ENCODE measurements at places on chromosomes 4 and X.

DNA sequence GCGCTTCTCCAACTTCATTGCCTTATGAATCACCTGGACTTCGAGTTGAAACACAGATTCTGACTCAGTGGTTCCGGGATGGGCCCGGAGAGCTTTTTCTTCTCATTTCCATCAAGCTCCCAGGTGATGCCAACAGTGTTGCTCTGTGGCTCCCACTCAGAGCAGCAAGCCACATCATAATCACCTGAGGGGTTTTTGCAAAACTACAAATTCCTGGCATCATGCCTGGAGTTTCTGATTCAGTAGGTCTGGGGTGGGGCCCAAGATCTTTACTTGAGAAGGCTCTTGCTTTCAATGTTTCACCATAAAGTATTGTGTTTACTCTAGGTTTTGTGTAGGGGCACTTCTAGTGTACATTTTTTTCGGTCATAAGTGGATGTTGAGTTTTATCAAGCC, 7.0 kb downstream of the MTM1 start:
- no peak for DNase-seq

- DNase-seq = no peak
Observed at GRCh38 chr4:187268940-187269339, 545.3 kb upstream of the FAT1 start.

- no peak for DNase-seq
Observed at GRCh38 chr4:13478707-13479106, 5.4 kb downstream of the RAB28 start.

GRCh38 chr4:74473155-74473811, 28.3 kb downstream of the AREG start:
- no peak for DNase-seq

DNA sequence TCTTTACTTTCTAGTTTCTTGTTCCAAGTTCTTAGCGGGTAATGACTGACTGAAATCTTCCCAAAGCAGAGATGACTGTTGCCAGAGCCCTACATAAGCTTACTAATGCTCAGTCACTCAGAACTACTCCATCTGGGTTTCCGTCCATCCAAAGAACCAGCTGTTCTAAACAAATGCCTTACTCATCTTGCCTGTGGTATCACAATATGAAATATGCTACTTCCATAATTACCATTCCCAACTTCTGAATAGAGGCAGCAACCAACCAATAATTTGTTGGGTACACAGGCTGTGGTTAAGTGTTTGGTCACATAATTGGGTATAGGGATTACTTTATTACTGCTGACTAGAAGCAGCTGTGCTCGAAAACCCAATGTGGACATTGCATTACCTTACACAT, 930.2 kb upstream of the DIAPH2 start:
- no peak for DNase-seq

DNA sequence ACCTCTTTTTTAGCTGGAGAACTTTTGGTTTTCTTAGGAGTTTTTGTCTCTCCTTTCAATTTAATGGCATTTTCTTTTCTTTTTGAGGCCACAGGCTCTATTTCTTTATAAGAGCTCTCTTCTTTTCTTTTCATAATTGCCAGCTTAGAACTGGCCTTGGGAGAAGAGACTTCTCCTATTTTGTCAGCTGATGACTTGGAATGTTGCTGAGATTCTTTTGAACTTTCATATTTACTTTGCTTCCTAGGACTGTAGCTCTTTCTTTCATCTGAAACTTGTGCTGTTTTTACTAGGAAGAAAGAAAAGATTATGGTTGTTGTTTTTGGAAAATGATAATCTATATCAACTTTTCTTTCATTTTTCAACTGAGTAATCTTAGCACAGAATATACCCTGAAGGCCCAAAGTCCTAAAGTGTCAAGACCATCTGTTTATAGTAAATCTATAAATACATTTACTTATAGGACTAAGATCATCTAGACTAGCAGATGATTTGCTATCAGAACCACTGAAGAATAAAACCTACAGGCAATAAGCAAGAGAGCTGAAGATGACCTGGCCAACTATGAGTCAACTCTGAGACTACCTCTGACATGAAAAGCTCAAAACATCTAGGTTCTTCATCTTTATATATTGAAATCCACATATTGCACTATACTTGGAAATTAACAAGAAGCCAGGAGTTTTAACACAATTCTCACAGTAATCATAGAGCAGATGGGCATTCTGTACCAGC, 45.6 kb downstream of the RFC1 start:
- DNase-seq = no peak

GRCh38 chrX:34521563-34521962, 135.5 kb downstream of the TMEM47 start:
- no peak for DNase-seq

DNA sequence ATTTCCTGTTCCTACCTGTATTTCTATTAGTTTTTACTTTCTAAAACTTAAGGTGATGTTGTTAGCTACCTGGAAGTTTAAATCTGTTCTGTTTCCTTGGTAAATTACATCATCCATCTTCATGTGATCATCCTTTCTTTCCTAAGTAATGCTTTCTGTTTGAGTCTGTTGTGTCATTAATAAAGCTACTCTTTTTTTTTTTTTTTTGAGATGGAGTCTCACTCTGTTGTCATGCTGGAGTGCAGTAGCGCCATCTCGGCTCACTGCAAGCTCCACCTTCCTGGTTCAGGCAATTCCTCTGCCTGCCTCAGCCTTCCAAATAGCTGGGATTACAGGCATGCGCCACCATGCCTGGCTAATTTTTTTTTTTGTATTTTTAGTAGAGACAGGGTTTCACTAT, 73.3 kb downstream of the FIP1L1 start:
- DNase-seq = no peak

DNA sequence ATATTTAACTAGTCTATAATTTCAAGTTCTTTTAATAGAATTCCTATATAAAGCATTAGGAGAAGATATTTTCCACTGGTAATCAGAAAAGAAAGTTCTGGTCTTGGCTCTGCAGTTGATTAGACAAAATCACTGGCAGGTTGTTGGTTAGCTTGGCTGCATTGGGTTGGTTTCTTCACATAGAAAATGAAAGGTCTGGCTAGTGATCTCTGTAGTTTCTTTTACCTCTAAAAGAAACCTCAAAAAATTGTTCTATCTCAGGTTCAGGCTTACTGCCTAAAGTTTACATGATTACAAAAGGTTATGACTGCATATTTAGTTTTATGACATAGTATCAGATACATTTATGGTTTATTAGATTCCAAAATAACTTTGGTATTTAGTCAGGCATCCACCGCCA, 95.8 kb upstream of the NAP1L5 start:
- no peak for DNase-seq

GRCh38 chr4:1177274-1178141, 5.1 kb upstream of the SPON2 start:
- no peak for DNase-seq

DNA sequence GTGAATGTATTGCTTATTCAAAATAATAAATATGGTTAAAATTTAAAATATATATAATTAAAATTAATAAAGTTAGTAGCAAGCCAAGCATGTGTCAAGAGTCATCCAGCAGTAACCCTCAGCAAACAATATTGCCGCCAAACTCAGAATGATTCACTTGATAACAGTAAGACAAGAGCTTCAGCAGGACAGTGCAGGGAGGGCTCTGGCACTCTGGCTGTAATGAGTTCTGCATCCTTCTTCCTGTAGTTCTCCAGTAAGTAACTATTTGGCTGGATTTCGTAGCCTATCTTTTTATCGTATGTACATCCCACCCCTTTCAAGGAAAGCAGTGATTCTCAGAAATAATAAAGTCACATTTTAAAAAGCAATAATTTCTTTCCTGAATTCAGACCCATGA, 17.6 kb downstream of the OTUD6A start:
- DNase-seq = no peak

- no peak for DNase-seq
Observed at GRCh38 chrX:106862972-106863688, 40.0 kb downstream of the RIPPLY1 start.

GRCh38 chr4:184347251-184348239, 126.8 kb downstream of the IRF2 start:
- DNase-seq = no peak

DNA sequence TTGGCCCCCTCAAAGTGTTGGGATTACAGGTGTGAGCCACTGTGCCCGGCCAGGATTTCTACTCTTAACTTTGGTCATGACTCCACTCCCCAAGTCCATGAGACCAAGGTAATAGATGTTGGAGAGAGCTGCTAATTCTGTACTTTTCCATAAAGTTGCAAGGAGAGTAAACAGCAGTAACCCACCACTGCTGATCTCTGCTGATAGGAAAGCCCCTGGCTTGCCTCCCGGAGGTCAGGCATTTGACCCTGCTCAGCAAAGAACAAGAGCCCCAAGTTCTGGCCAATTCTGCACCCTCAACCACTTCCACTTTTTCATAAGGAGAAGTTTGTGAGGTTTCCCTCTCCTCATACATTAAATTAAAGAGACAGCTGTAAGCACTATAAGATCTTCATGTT, 143.0 kb downstream of the RASL11B start:
- DNase-seq = no peak

GRCh38 chrX:39484159-39485068, 613.3 kb downstream of the BCOR start:
- DNase-seq = no peak

DNA sequence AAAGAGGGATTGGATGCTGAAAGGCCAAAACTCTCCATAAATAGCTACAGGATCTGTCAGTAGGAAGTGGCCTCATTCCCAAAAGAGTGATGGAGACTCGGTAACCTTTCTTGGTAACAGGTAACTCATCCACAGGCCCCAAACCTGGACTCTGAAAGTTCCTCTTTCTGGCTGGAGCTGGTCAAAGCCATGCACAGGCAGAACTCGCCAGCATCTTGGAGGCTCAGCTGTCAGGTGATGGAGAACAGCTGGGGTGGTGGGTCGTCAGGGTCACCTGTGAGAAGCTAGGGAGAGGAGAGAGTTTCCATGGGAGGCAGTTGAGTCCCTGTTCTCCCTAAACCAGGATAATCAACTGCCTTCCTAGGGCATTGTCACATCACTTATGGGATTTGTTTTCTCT, 354.3 kb upstream of the GATB start:
- DNase-seq = no peak

DNA sequence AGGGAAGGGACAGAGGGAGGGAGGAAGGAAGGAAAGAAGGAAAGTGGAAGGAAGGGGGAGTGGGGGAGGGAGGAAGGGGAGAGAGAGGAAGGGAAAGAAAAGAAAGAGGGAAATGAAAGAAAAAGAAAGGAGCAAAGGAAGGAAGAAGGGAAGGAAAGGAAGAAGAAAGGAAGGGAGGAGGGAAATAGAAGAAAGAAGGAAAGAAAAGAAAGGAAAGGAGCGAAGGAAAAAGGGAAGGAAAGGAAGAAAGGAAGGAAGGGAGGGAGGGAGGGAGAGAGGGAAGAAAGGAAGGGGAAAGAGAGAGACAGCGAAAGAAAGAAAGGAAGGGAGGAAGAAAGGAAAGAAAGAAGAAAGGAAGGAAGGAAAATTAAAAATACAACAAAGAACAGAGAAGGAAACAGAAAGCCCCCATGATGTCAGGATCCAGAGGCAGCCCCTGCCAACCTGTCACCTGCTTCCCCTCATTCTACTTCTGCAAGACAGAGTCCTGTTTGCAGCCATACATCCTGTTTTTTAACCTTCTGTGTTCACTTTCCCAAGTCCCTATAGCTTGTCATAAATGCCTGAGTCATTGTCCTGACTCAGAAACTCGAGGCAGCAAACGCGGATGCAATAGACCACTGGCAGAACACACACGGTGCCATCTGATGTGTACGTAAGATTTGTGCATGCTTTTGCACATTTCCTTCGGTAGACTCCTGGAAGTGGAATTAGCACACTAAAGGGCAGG, 77.0 kb upstream of the C4orf50 start:
- DNase-seq = no peak

GRCh38 chr4:24214796-24215195, 324.9 kb upstream of the PPARGC1A start:
- no peak for DNase-seq

DNA sequence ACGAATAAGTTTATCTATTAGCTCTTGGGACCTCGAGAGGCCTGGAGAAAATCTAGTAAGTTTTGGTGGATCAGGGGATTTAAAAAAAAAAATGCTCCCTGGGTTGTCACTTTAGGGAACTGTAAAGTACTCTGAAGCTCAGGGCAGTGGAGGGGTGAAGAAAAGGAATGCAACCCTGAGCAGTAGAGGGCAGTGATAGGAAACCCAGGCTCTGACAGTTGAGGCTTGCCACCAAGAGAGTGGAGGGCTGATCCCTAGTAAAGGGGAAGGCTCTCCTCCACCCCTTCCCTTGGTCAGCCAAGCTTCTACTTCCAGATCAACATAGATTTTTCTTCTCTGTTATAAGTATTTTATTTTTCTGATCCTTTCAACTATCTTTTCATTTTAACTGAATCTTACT, 73.1 kb downstream of the FBXO8 start:
- DNase-seq = no peak

- DNase-seq = no peak
Observed at GRCh38 chrX:45758738-45759397, 558.2 kb upstream of the DIPK2B start.

DNA sequence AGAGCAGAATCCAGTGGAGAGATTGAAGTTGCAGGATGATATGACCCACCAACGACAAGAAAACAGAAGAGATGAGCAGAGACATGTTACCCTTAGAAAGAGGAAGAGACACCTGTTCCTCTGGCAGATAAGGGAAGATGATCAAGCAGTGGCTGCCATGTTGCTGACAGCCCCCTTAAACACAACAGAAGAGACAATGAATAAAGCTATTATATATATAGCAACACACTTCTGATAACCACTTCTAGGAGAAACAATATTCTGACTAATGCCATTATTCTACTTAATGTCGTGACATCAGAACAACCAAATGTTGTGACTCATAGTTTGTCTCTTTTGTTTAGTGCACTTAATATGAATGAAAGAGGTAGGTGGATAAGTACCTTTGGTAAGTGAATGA, 44.9 kb downstream of the SH3RF1 start:
- DNase-seq = no peak

- DNase-seq = no peak
Observed at GRCh38 chr4:188428935-188429334, 289.7 kb downstream of the TRIML1 start.

DNA sequence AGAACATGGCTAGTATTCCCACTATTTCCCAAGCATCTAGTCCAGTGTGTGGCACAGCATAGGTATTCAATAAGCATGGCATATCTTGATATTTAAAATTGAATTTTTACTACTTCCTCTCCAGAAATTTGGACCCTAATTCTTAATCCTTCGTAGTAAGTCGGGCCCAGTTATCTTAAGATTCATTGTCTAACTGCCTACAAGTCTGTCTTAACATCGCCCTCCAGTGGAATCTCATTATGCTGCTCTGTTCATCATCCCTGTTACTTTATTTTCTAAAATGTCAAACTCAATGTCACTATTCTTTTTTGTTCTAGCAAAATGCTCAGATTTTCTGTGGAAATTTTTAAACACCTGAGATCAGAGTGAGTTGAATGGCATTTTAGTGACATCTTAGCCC, 606.2 kb downstream of the KLHL13 start:
- DNase-seq = no peak

All from activated naive CD8-positive, alpha-beta T cell treated with anti-CD3 and anti-CD28 coated beads, Interleukin-2, amount 10 ng/mL, durations not matched to agents 7 days and 5 days (primary cell).